SJSA1 (cell line): ENCODE measurements at places on chromosomes 3 and 15.

GRCh38 chr3:180829409-180830405, 82.8 kb upstream of the FXR1 start:
- no peak overlapping the region for H3K4me3 ChIP-seq
- no peaks in the 10 kb centered on the region for H3K27me3 ChIP-seq
- H3K4me1 ChIP-seq = no peaks in the 10 kb centered on the region
- no peak overlapping the region for H3K27ac ChIP-seq

GRCh38 chr3:67290438-67290837, 292.3 kb downstream of the KBTBD8 start:
- no peak for DNase-seq
- no peaks in the 10 kb centered on the region for H3K27me3 ChIP-seq
- H3K36me3 ChIP-seq = no peaks in the 10 kb centered on the region
- H3K27ac ChIP-seq = no peak overlapping the region
- H3K4me3 ChIP-seq = no peak overlapping the region
- no peaks in the 10 kb centered on the region for H3K4me1 ChIP-seq

- no peak overlapping the region for H3K4me3 ChIP-seq
- peaks cover 13% of the 10 kb centered on the region for H3K4me1 ChIP-seq
- no peaks in the 10 kb centered on the region for H3K27me3 ChIP-seq
- DNase-seq = no peak
Measured at GRCh38 chr3:55567615-55568014, 80.5 kb upstream of the WNT5A start.

DNA sequence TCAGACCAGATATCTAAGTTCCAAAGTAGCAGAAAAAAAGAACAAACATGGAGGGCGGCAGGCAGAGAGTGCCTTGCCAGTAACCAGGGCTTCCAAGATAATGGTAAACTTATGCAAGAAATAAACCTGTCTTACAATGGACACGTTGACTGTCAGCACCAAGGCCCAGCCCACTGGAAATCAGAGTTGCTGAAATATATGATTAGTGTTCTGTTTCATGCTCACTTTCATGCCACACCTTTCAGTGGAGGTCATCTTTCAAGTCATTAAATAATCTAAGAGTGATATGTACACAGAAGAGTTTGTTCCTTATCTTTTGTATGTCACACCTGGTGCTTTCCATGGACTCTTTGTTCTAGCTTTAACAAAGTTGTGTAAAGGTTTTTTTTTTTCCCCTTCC, 358.1 kb downstream of the MECOM start:
- H3K36me3 ChIP-seq = no peaks in the 10 kb centered on the region
- no peak for DNase-seq
- no peaks in the 10 kb centered on the region for H3K4me1 ChIP-seq
- no peak overlapping the region for H3K4me3 ChIP-seq
- no peaks in the 10 kb centered on the region; the same call in 1 of the 2 replicates for H3K27me3 ChIP-seq

GRCh38 chr3:16893618-16894200, 9.0 kb downstream of the PLCL2 start:
- no peak overlapping the region for H3K27ac ChIP-seq
- H3K36me3 ChIP-seq = no peaks in the 10 kb centered on the region
- no peak for DNase-seq
- H3K4me1 ChIP-seq = peaks cover 25% of the 10 kb centered on the region
- no peak overlapping the region for H3K4me3 ChIP-seq

- H3K4me3 ChIP-seq = no peak overlapping the region
- DNase-seq = no peak
- H3K36me3 ChIP-seq = no peaks in the 10 kb centered on the region
- H3K27ac ChIP-seq = no peak overlapping the region
- H3K27me3 ChIP-seq = no peaks in the 10 kb centered on the region
- no peaks in the 10 kb centered on the region for H3K4me1 ChIP-seq
Measured at GRCh38 chr3:30458376-30459171, 147.8 kb upstream of the TGFBR2 start.
